ENCODE measurements at places on chromosomes 6 and 20.

DNA sequence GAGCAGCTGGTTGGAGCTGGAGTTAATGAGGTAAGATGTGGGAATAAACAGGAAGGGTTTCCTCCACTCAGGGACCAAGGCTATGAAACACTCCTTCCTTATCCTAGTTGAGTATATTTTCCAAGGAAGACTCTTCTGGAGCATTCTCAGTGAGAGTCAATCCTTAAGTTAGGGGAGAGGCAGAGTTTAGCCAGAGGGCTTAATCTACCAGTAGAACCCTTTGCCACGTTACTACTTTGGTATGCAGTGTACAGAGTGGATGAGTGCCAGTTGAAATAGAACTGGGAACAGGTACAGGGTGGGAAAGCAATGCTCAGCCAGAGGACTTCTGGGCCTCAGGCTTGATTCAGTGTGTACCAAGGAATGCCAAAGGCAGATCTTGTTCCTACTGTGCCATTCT, 114.3 kb downstream of the UBE3D start:
- DNase-seq = peak; percentile 50

DNA sequence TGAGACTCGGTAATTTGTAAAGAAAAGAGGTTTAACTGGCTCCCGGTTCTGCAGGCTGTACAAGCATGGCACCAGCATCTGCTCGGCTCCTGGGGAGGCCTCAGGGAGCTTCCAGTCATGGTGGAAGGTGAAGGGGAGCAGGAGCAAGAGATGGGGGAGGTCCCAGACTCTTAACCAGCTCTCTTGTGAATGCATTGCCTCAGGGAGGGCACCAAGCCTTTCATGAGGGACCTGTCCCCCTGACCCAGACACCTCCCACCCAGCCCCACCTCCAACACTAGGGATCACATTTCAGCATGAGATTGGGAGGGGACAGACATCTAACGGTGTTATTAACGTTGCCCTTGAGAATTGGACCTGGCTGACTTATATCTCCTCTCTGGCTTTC, 68.6 kb downstream of the PTPN1 start:
- no peak for DNase-seq

DNA sequence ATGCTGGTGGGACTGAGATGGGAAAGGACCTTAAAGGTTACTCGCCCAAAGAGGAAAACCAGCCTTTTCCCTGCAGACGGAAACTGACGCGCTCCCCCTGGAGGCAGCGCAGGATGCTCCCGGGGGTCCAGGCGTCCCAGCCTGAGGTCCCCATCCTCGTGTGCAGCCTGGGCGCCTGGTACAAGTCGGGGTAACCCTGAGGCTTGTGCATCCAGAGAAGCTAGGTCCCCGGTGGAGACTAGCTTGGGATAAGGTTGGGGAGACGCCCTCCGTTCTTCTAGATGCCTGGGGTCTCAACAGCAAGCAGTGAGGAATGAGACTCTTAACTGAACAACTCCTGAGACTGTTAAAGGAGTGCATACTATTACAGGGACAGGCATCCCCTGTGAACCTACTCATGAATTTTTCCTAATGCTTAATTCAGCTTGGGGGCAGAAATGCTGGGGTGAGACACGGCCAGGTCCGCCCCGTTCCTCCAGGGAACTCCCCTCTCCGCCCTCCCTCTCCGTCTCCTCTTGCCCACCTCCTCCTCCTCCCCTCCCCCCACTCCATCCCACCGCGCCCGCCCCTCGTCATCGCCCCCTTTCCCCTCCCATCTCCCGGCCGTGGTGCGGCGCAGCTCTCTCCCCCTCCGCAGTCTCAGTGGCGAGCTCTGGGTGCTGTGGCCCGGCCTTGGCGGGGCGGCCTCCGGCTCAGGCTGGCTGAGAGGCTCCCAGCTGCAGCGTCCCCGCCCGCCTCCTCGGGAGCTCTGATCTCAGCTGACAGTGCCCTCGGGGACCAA, at the start of gene PRSS35:
PRSS35 (plus strand) TSS at position 634 of the 781 bp plus-strand sequence. CDS start 10,908 bp downstream, outside the sequence.
- peak; percentile 29 for DNase-seq

DNA sequence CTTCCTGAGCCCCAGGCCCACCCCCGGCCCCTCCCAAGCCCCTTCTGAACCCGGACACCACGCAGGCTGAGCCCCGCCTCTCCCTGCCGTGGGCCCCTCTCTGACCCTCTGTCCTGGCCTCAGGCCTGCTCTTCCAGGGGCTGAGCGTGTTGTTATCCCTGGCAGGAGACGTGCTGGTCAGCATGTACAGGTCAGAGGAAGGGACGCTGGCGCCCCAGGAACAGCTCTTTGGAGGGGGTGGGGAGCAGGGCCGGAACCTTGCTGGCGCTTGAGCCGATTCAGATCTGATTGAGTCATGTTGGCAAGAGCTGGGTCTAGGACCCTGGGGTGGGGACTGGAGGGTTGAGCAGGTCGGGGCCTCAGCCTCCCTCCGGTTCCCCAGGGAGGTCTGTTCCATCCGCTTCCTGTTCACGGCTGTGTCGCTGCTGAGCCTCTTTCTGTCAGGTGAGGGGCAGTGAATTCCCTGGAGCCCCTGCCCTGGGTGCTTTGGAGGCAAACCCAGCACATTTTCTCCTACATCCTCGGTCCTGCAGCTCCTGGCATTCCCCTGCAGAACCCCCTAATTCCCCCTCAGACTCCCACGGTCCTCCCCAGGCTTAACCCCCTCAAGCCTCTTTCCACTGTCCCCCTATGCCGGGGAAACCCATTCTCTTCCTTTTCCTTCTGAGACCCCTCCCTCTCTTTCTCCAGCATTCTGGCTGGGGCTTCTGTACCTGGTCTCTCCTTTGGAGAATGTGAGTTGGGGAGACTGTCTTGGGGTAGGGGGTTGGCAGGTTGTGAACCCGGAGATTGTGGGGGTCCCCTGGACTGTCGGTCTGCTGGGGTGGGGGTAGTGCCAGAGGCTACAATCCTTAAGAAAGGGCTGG, 2.0 kb downstream of the SPAG4 start:
- peak; percentile 75 for DNase-seq

- no peak for DNase-seq
Observed at GRCh38 chr6:168515376-168515775, 74.4 kb downstream of the SMOC2 start.

- DNase-seq = peak; percentile 22
Observed at GRCh38 chr6:34696189-34696738, 303 bp downstream of the ILRUN start.

DNA sequence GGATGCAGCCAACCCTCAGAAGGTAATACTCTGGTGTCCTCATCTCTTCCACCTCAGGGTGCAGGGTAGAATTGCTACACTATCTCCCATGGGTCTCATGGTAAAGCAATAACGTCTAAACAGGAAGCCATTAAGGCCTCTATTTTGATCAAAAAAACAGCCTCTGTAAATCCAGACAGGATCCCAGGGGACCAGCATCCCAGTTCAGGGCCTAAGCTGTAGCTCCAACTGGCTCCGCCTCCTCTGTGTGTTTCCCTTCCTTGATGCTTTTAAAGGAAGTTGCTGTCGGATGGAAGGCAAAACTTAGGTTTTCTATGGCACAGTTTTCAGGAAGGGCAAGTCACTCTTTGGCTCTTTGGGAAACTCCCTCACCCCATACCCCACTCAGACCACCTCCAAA, 222.0 kb downstream of the MAFB start:
- no peak for DNase-seq

GRCh38 chr6:135393289-135393688, 104.3 kb downstream of the AHI1 start:
- no peak for DNase-seq

DNA sequence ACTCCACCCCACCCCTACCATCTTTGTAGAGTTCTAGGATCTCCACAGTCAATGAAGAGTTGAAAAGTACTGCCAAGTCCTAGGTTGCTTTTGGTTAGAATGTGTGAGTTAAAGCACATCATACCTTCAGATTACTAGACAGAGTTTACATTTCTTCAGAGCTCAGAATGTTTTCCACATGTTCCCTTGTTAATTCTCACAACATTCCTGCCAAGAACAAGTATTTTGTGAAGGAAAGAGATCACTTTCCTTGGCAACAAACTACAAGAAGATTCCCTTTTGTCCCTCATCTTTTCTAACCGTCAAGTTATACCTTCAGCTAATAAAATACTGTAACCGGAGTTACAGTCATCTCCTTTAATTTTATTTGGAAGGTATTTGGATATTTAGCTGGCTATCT, 266.8 kb downstream of the ZFAND3 start:
- no peak for DNase-seq

GRCh38 chr20:40639676-40640355, 49.2 kb downstream of the MAFB start:
- no peak for DNase-seq

DNA sequence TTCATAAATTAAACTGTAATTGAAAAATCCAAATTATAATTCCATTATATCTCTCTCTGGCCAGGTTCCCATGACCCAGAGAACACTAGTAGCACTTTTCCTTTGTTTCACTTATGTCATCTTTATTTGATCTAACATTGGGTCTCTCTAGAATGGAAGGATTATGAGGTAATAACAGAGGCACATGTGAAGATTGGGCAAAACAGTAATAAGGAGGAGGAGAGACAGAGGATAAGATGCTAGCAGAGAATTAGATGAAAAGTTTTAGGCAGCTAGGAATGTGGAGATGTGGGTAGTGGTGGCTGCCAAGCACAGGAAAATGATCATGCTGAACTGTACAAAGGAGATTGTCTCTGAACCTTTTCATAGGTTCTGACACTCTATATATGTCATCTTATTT, 3.3 kb downstream of the TAB2 start:
- DNase-seq = no peak

GRCh38 chr20:37845878-37846277, 57.0 kb upstream of the VSTM2L start:
- DNase-seq = no peak

- no peak for DNase-seq
Observed at GRCh38 chr6:104186831-104187230, 672.9 kb downstream of the HACE1 start.

- DNase-seq = no peak
Observed at GRCh38 chr6:52539607-52540006, 37.3 kb downstream of the TRAM2 start.

DNA sequence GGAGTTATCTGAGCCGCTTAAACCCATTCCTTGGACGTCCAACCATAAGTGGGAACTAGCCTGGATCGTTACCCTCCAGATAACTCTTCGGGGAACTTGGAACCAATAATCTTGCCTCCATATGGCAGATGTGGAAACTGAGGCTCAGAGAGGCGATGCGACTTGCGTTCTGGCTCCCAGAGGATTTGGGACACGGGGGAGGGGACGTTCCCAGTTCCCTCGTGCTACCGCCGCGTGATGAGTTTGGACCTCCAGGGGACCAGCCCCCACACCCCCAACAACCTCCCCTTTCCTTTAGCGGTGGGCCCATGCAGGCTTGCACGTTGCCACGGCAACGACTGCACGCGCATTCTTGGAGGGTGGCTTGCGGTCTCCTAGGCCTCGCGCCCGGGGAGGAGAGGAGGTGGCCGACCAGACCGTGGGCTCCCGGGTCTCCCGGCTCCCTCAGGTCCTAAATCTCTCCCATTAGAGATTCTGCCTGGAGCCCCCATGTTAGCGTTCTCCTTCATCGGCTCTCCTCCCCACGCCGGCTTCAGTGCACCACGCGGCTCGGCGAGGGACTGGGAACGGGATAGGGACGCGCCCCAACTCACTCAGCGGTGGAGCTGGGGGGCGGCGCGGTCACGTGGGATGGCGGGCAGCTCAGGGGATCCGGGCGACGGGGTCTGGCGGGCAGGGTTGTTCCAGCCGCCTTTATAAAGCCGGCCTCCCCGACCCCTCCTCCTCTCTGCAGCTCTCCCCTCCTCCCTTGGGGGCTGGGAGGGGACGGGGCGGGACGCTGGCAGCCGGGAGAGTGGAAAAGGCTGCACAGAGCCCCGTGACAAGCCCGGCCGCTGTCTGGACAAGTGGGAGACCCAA, at the start of gene PLTP:
PLTP (minus strand) TSS at position 670 of the 858 bp plus-strand sequence. CDS start 703 bp downstream, outside the sequence.
- DNase-seq = no peak

GRCh38 chr20:888057-888456, 28.1 kb downstream of the ANGPT4 start:
- no peak for DNase-seq

DNA sequence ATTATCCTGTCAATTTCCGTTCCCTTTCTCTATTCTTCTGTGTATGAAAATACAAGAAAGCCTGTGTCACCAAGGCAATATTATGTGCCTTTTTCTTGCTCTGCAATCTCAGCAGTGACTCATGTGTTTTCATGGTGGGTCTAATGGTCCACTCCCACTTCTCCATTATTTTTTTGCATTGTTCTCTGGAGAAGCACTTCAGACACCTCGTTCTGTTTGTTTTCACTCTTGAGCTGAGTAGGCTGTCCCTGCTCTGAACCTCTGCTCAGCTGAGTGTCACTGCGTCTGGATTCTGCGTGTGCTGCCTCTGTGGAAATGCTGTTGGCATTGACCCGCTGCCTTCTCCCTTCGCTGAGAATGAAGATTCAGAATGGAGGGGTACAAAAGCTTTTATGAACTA, 230.6 kb downstream of the TMEM242 start:
- DNase-seq = no peak

- no peak for DNase-seq
Observed at GRCh38 chr6:37260040-37260439, 2.1 kb upstream of the TMEM217 start.

GRCh38 chr6:70706491-70707123, 38.9 kb downstream of the SMAP1 start:
- peak; percentile 19 for DNase-seq

DNA sequence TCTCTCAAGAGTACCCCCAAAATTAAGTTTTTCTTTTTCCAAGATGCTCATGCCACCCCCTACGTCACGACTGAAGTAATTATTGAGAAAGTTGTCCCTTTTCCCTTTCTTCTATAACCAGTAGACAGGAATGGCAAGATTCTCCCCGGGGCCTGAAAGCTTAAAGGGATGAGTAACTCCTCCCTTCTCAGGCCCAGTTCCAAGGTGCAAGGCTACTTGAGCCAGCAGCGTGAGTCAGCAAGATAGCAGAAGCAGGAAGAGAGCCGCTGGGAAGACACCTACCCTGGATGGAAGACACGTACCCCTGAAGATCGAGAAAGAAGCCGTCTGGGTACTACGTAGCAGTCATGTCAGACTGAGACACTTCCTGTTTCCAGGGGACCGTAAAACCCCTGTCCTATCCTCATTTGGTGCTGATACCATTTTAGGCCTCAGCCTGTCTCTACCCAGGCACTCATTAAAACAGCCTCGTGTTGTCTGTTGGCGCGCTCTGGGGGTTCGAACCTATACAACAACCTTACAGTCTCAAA, 241.0 kb downstream of the ADGRG6 start:
- DNase-seq = peak; percentile 34

- DNase-seq = no peak
Observed at GRCh38 chr6:133631421-133631820, 257.5 kb upstream of the TCF21 start.

- no peak for DNase-seq
Observed at GRCh38 chr6:88490908-88491264, 324.7 kb upstream of the CNR1 start.

GRCh38 chr20:11813106-11813890, 104.4 kb upstream of the BTBD3 start:
- no peak for DNase-seq

GRCh38 chr6:99241905-99242534, 107.5 kb downstream of the FAXC start:
- peak; percentile 20 for DNase-seq

GRCh38 chr20:23245553-23246181, 104.9 kb upstream of the NXT1 start:
- no peak for DNase-seq
